ENCODE measurements at places on chromosomes 3 and 15. TPM values are rescaled to one million over a fixed set of nuclear protein-coding genes. Genes with fewer than 3 reads are reported as not detected.
A peak's percentile ranks its signal among the peaks of the same experiment; 100 is the strongest.

The GOLGA8Q gene
- total RNA-seq: 0.49 TPM

- no peak for DNase-seq
These were observed 97.5 kb downstream of the SLC49A4 start for GRCh38 chr3:122892118-122892960.

GRCh38 chr3:170725285-170725731, 139.4 kb upstream of the SLC7A14 start:
- no peak for DNase-seq

GRCh38 chr3:32432045-32432710, 40.5 kb downstream of the CMTM7 start:
- DNase-seq: no peak

The FRMD5 gene
- total RNA-seq: 0.30 TPM

The MYEF2 gene
- total RNA-seq: 27.7 TPM

DNA sequence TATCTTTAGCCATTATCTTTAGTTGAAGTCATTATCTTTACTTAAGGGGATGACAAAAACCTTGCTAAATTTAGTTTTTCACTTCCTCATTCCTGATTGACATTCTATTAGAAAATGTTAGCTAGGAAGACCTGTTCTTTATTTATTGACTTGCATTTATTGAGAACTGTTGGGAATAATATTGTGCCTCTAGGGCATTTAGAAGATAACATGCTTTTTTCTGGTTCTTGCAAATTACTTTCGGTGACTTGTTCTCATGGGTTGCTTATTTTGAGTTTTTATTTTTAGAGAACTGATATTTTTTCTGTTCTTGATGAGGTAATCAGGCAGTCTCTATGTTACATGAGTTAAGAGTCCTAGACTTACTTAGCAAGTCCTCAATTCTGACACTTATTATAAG, 48.3 kb upstream of the CTDSPL start:
- no peak for DNase-seq

The LNP1 gene
- 1.7 TPM for total RNA-seq

The LIPH gene
- not detected for total RNA-seq

GRCh38 chr3:182683453-182683852, 109.9 kb upstream of the ATP11B start:
- DNase-seq: peak; percentile 72

The NMNAT3 gene
- 6.1 TPM for total RNA-seq

DNA sequence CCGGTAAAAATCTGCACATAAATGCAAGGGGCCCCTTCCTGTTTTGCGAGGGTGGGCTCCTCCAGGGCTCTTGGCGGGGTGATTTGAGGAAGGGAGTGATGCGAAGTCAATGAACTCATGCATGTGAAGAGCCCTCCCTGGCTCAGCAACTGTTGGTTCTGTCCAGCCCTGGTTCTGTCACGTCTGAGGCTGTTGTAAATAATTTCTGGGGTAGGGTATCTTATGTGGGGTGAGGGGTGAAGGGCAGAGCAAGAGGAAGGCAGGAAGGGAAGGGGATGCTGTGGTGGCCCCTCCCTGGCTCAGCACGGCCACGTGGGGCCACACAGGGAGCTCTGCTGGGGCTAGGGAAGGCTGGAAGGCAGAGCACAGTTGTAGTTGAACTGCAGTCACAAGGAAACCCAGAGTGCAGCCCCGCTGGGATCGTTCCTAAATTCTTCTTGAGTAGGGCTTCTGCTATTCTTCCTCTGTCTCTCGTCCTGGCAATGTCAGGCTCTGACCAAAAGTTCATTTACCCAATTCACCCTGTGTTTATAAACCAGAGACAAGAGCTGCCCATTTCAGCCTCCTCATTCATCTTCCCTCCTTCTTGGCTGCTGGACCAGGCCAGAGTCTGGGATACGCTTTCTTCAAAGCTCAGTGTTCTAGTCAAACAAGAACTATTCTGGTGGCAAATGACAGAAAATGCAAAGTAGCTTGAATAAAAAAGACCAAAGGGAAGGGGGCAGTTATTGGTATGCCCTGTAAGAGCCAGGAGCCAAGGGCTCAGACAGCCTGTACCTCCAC, 14.8 kb upstream of the TOPBP1 start:
- DNase-seq: no peak

- DNase-seq: no peak
These were observed 110.9 kb upstream of the GALNT15 start for GRCh38 chr3:16063603-16064002.

DNA sequence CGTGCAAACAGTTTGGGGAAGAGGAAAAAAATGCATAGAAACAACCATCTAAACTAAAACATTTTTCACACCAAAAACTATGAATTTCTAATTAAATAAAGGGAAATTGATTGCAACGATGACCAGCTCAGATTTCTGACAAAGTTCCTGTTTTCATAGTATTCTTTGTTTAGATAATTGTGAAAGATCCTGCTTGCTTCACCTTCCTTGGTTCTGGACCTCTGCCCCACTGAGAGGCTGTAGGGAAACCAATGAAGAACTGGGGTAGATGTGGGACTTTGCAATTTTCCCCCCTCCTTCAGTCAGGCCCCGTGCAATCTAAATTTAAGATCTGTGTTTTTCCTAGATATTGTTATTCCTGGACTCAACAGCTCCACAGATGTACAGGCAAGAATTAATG, 13.8 kb upstream of the TEX264 start:
- no peak for DNase-seq

DNA sequence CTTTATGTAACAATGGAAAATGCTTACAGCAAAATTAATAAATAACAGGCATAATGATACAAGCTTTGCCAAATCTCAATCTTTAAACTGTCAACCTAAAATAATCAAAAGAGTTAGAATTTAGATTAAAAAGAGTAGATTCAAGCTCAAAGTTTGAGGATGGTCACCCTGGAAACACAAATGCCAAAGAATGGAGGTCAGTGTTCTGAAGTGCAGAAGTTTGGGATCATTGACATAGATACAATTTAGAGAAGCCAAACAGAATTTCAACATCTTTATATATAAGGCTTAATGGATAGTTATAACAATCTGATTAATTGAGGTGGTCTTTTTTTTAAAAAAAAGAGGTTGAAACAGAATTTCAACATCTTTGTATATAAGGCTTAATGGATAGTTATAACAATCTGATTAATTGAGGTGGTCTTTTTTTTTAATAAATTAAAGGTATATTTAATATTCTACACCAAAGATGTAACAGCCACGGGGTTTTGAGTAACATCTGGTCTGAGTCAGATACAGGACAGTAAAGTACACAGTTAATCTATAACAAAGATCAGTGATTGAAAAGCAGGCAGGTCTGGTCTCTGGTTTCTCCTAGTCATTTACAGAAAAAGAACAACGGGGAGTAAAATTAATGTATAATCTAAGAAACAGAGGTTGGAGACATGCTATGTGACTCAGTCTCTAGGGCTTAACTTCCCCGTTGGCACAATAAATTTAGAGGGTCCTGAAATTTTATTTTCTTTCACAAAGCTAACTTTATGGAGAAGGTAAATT, 490.7 kb downstream of the GBE1 start:
- DNase-seq: no peak

DNA sequence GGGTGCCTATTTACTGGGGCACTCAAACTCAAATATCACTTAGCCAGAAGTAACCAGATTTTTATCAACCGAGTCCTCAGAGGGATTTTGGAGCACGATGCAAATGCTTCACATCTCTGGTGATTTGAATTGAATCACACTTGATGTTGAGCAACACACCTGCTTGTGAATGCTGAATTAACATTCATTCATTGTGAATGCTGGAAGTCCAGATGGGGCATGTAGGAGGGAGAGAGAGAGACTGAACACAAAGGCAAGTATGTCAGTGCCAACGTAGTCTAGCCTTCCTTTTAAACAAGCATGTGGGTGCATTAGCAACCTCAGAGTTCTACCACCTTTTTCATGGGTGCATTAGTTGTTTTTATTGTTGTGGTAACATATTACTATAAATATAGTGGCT, 156.2 kb downstream of the ADAMTSL3 start:
- DNase-seq: no peak

DNA sequence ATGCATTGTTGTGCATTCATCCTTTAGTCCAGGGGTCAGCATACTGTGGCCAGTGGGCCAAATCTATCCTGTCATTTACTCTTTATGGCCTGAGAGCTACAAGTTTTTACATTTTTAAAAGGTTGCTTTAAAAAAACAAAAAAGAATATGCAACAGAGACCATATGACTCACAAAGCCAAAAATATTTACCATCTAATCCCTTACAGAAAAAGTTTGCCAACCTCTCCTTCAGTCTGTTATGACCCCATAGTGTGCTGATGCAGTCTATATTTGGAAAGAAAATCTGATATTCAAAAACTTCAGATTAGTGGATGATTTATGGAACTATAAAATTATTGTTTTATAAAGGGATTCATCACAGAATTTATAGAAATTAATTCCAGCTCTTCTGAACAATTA, 237.5 kb upstream of the IL12A start:
- no peak for DNase-seq

The ASB14 gene
- total RNA-seq: not detected

DNA sequence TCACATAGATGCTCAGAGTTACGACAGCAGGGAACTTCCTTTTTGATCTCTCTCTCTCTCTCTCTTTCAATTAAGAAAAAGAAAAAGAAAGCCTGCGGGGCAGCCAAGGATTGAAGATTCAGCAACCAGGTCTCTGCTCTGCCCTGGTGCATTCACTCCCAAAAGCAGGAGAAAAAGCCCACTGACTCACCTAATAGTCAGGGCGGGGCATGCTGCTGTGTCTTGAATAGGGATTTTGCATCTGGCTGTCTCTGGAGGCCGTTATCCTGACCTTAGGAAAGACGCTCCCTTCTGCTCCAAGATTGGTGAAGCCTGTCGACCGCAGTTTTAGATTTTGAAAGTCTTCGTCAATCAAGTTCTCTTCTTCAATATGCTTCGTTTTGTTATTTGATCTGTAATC, 20.8 kb upstream of the ITGB5 start:
- DNase-seq: no peak

- no peak for DNase-seq
These were observed 55.2 kb downstream of the PXYLP1 start for GRCh38 chr3:141286856-141287255.

DNA sequence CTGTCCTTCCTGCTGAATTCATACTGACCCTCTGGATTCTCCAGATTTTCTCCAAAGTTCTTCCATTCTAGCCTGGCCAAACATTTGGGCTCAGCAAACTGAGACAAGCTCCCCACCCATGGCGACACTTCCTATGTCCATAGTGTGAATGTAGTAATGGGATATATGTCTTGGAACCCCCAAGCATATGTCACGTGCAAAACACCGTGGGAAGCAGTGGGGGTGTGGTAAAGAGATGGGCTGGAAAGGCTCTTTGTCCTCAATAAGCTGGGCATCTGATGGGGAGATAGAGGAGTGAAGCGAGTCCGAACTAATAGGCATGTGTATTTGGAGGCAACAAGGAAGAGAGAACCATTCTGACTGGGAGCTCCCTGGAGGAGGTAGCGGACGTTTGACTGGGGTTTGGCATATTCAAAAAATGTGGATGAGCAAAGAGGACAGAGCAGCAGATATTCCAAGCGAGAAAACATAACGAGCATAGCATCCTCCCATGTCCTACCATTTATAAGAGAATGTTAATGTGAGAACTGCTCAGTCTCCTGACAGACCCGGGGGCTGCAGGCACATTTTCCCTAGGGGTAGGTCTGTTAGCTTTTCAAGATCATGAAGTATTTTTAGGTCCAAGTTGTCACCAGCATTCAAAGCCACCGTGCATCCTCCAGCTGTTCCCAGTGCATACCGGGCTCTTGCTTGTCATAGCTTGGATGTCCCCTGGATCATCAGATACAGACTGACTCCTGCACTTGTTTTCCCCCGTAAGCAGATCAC, 25.6 kb downstream of the TPM1 start:
- DNase-seq: no peak

DNA sequence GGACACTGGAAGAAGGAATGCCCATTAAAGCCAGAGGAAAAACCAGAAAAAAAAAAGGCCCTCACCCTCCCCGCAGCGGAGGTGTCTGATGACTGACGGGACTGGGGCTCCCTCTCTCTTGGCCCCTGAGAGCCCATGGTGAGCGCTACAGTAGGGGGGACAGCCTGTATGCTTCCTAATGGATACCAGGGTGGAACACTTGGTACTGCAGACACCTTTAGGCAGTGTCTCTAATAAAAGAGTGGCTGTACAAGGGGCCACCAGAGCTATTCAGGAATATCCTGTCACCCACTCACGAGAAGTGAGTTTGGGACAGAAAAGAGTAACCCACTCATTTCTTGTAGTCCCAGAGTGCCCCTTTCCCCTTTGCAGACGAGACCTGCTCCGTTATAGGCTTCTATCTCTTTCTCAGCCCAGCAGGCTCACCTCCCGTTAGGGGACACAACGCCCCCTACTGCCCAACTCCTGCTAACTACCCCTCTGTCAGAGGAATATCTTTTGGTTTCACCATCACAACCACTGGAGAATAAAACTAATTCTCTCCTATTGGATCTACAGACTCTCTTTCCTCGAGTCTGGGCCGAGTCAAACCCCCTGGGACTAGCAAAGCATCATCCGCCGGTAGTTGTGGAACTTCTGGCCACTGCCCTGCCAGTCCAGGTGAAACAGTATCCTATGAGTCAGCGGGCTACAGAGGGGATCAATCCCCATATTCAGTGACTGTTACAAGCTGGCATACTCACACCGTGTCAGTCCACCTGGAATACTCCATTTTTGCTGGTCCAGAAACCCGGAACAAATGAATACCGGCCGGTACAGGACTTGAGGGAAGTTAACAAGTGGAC, 40.8 kb downstream of the ZBTB11 start:
- DNase-seq: peak; percentile 90

- DNase-seq: no peak
These were observed 546.8 kb upstream of the EPHA6 start for GRCh38 chr3:96267577-96267976.

- no peak for DNase-seq
These were observed 146.8 kb downstream of the ROBO2 start for GRCh38 chr3:77186728-77187127.

DNA sequence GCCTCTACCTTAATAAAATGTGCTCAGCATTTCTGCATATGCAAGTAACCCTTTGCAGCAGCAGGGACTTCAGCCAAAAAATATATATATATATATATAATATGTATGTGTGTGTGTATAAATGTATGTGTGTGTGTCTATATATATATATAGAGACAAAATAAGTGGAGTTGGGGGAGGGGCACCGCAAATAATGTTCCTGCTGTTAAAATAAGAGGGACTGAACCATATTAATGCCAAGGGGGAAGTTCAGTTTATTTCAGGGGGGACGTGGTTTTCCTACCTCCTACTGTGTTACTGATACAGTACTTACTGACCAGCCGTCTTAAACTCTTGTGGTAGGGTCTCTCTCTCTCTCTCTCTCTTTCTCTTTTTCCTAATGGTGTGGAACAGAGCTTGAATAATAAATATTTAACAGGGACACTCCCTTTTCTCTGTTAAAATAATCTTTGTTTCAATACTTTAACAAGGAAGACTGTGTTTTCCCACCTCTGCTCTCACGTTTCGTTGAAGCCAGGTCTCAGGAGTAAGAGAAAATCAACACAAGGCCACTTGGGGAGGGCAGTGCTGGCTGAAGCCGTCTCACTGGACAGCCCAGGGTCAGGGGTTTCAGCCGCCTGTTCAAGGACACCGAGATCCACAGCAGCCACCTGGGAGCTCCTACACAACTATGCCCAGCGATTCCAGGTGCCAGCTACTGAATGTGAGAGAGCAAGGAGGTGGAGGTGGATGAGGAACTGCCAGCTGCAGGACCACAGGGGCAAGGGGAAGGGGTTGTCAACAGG, 42.8 kb upstream of the ADAMTSL3 start:
- DNase-seq: no peak

- DNase-seq: no peak
These were observed 108.3 kb downstream of the TFDP2 start for GRCh38 chr3:142040941-142041491.

GRCh38 chr3:12198301-12198700, 39.6 kb upstream of the TIMP4 start:
- DNase-seq: no peak

The OCA2 gene
- total RNA-seq: not detected

- no peak for DNase-seq
These were observed 204.3 kb upstream of the SLC2A2 start for GRCh38 chr3:171230865-171231264.

Data from activated CD4-positive, alpha-beta T cell treated with anti-CD3 and anti-CD28 coated beads for 36 hours (primary cell).